NCI-H2081 treated with DMSO at 0.1 percent for 48 hours (cell line): ENCODE measurements at places on chromosomes 7 and 10.

GRCh38 chr10:87506956-87507355 is 2.3 kb downstream of the MINPP1 start:
- DNase-seq: no peak

- DNase-seq: no peak
Observed at GRCh38 chr7:32103361-32103760, 33.2 kb upstream of the PDE1C start.

- no peak for DNase-seq
Observed at GRCh38 chr7:82506702-82507101, 63.1 kb upstream of the CACNA2D1 start.

- DNase-seq: no peak
Observed at GRCh38 chr7:26305090-26305868, 13.6 kb downstream of the SNX10 start.

DNA sequence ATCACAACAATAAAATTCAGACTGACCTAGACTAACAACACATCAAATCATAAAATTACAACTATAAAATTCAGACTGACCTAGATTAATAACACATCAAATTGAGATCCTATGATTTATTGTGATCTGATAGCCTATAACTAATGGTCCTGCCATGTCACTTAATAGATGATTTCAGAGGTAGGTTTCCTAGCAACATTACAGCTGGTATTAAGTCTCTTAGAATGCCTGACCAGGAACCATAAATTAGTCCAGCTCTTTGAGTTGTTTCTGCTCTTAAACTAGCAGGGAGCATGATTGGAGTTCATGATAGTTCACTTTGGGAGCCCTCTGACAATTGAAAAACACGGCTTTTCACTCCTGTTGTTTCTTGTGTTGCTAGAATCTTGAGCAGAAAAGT is 318.9 kb downstream of the BMPER start:
- no peak for DNase-seq

DNA sequence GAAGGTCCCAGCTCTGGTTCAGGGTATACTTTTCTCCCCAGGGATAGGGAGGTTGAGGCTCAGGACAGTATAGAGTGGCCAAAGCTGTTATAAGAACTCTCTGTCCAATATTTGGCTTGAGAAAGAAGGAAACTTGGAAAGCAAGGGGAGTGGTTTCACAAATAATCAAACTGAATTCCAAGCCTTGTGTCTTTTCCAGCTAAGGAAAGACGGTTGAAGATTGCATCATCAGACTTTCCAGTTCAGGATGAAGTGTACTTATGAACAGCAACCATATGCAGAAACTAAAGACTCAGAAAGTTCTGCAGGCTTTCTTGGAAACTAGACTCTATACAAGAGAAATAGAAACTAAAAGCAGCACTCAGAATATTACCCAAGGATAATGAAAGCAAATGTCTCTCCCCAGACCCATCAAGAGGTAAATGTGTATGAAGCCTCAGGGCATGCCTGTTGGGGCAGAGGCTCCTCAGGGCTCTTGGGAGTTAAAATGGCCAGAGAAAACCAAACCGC is 46.4 kb downstream of the RAMP3 start:
- DNase-seq: no peak

DNA sequence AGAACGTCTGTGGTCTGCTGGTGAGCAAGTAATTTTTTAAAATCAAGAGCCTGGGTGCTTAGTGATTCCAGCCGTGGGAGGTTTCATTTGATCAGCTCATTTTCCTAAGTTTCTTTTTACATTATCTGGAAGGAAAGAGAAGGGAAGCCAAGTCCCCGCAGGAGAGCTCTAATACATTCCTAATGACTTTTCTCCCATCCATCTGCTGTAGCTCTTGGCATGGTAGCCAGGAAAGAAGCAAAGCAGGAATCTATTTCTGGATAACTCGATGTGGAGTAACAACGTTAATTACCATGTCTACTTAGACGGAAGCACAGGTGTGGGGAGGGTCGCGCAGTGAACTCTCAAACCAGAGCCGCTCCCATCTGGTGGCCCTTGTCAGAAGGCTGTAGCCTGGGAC is 121.9 kb downstream of the PAXIP1 start:
- DNase-seq: no peak

- DNase-seq: no peak
Observed at GRCh38 chr7:38215115-38215514, 37.1 kb downstream of the STARD3NL start.
